Hair follicle dermal papilla cell (primary cell): ENCODE measurements at places on chromosomes 6 and 20. TPM values are rescaled to one million over a fixed set of nuclear protein-coding genes. Genes with fewer than 3 reads are reported as not detected.

C6orf132 gene
- total RNA-seq, result 1.5 and 2.6 TPM in 2 replicates

ISM1 gene
- total RNA-seq, result 3.2 and 3.4 TPM in 2 replicates

AGPAT1 gene
- total RNA-seq, result 28.1 and 37.0 TPM in 2 replicates

STMND1 gene
- 0.32 TPM in 1 of 2 replicates, not detected in the other for total RNA-seq

MEI4 gene
- under 0.01 TPM in 2 replicates for total RNA-seq

RNF39 gene
- total RNA-seq, result 0.16 TPM in 1 of 2 replicates, not detected in the other

SLC22A16 gene
- total RNA-seq, result 0.12 TPM in 1 of 2 replicates, not detected in the other
